Memory B cell (primary cell): ENCODE measurements at places on chromosomes 16 and 17.

DNA sequence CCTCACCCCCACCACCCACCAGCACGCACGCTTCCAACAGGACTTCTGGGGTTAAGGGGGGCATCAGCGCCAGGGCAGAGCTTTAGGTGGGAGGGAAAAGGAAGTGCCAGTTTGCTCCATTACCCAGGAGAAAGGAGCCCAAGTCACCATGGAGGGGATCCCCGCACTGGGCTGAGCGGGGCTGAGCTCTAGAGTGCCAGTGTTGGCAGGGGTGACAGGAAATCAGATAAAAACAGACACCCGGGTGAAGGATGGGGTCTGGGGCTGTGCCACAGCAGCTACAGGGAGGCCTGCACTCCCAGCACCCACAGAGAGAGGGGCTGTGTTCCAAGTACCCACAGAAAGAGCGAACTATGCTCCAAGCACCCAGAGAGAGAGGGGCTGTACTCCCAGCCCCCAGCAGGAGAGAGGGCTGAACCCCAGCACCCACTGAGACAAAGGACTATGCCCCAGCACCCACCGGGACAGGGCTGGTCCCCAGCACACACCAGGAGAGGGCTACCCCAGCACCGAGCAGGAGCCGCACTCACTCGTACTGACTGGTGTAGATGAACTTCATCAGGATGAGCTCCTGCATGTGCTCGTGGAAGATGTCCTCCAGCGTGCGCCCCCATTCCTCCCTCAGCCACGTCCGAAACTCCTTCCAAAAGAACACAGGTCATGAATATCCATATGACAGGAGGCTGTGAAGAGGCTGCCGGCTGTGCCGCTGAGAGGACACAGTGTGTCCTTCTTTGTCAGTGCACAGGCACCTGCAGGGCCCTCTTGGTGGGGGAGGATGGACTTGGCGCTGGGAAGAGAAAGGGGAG, 18.6 kb upstream of the C16orf95 start:
- no peak for DNase-seq

GRCh38 chr16:19882646-19883045, 2.0 kb downstream of the GPRC5B start:
- no peak for DNase-seq

DNA sequence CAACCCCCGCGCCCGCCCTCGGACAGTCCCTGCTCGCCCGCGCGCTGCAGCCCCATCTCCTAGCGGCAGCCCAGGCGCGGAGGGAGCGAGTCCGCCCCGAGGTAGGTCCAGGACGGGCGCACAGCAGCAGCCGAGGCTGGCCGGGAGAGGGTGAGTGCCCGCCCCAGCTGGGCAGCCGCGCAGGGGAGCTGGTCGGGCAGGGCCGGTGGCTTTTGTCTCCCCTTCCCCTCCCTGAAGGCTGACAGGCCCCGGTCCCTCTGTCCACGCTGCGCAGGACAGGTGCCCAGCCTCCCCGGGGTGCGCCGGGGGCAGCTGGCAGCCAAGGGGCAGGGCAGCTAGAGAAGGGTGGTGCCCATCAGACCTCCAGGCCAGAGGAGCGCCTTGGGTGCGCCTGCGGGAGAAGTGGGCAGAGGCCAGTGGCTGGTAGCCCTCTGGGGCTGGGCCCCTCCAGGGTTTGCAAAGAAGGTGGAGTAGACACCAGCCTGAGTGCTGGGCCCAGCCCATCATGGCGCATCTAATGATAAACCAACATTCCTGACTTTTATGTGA, 278 bp downstream of the ITGB4 start:
- DNase-seq: no peak

DNA sequence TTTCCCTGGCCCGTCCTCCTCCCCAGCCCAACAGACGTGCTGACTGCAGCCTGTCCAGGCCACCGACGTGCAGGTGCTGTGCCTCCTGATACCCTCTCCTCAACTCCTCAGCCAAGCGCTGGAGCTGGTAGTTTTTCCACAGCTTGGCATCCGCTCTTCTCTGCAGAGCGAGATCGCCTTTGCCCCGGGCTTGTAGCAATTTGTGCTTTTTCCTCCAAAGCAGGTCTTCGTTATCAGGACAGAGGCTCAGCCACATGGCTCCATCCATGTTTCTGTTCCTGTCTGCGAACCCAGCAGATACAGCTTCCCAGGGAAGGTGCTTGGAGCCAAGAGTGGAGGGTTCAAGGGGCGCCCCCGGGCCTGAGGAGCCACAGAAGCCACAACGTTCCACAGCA, 10.9 kb downstream of the CEP295NL start:
- DNase-seq: no peak

- DNase-seq: no peak
Observed at GRCh38 chr16:15749371-15749770, 99.3 kb downstream of the NDE1 start.

DNA sequence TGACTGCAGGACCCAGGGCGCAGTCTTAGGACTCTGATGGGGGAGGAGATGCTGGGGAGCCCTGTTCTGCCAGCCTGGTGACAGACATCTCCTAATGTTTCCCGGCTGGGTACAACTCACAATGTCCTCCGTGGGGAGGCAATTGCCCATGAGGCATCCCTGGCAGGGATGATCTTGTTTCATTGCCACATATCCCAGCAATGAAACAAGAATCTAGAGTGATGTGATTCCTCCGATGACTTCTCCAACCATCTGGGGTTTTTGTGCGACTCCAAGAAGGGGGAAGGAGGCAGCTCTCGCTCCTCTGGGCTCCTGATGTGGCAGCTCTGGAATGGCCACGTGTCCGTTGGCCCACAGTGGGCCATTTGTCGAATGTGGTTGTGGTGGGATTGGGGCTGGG, 255.8 kb downstream of the SEC14L1 start:
- DNase-seq: no peak

- no peak for DNase-seq
Observed at GRCh38 chr17:80625627-80626026, 81.0 kb downstream of the RPTOR start.

DNA sequence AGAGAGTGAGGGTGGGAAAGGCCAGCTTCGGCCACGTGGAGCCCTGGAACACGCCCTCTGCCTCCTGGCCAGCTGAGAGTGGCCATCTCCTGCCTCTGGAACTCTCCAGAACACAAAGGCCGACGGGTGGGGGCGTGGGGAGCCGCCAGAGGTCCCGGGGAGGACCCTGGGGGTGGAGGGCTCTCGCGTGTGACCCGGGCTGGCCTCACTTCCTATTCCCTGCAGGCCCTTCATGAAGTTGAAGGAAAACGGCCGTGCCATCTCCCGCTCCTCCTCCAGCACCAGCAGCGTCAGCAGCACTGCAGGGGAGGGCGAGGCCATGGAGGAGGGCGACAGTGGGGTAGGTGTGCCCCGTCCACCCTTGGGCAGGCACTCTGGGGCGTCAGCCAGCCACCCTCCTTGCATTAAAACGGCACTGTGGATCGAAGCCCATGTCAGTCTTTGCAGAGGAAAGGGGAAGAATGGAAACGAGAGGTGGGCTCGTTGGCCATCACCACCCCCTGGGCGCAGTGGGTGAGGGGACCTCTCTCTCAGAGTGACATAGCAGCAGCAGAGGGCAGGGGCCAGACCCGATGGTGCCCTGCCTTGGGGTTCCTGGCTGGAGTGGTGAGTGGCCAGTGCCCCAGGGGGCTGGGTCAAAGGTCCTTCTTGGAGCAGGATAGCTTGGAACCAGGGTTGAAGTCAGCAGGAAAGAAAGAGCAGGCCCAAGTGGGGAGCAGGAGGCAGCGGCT, 37.1 kb downstream of the OR1D5 start:
- no peak for DNase-seq

GRCh38 chr16:85266857-85267256, 154.6 kb upstream of the CIBAR2 start:
- DNase-seq: no peak

DNA sequence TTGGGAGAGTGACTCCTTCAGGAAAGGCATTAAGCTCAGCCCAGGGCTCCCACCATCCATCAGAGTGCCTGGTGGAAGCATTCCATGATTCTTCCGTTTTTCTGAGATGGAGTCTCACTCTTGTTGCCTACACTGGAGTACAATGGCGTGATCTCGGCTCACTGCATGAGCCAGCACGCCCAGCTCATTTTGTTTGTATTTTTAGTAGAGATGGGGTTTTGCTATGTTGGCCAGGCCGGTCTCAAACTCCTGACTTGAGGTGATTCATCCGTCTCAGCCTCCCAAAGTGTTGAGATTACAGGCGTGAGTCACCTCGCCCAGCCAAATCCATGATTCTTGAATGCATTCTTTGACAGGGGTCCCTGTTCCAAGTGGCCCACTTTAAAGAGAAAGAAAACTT, 23.1 kb downstream of the MIS12 start:
- no peak for DNase-seq

GRCh38 chr16:84367750-84368307, 509 bp upstream of the ATP2C2 start:
- DNase-seq: no peak

DNA sequence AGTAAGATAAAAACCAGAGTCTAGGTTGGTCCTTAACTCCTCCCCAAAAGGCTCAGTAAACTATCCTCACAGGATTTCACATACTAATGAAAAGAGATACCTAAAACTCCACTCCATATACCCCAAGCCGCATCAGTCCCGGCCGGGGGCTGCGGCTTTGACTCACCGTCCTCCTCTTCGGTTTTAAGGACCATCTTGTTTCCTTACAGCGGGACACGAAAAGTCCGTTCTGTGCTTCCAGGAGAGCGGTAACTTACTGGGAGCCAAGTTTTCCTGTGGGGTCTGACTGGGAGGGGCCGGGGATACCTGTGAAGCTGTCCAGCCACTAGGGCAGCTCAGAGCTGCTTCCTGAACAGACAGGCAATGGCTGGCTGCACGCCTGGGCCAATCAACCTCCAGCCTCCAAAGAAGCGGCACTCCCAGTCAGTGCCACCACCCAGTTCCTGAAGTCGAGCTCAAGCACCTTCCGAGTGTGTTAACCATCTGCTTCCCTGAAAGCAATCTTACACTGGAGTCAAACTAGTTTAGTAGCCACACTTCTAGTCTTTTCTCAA, 45.5 kb downstream of the CYTH1 start:
- peak; percentile 54 for DNase-seq

DNA sequence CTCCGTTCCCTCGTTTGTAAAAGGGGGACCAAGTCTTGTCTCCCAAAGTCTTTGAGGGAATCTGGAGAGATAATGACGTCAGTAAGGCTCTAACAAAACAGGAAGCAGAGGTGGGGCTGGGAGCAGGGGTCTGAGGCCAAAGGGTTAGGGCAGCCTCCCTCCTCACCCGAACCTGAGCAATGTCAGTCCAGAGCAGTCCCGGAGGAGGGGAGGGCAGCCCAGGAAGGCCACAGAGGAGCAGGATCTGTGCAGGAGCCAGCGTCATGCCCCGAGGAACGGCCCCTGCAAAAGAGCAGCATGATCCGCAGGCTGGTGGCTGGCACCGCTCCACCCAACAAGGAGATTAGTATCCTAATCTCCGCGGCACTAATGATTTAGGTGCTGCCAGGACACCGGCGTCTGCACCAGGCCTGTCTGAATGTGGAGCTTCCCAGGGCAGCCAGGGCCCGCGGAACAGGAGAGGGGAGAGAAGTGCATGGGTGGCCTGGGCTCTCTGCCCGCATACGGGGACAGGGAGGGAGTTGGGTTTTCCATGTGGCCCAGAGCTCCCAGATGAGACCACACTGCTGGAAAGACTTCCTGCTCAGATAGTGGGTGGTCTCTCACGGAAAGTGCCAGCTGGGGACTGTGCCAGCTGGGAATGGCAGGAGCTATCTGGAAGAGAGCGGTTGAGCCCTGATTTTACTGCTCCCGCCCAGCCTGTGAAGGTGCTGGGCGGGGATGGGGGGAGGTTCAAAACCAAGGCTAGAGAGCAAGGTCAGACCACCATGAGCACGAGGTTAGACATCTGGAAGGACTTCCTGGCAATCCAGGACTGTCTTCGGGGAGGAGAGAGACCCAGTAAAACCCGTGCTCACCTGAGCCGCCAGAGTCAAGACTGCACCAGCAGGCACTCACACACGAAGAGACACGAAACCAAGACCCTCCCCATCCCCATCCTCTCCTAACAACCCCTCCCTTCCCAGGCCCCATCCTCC, 11.0 kb upstream of the KRT17 start:
- no peak for DNase-seq

DNA sequence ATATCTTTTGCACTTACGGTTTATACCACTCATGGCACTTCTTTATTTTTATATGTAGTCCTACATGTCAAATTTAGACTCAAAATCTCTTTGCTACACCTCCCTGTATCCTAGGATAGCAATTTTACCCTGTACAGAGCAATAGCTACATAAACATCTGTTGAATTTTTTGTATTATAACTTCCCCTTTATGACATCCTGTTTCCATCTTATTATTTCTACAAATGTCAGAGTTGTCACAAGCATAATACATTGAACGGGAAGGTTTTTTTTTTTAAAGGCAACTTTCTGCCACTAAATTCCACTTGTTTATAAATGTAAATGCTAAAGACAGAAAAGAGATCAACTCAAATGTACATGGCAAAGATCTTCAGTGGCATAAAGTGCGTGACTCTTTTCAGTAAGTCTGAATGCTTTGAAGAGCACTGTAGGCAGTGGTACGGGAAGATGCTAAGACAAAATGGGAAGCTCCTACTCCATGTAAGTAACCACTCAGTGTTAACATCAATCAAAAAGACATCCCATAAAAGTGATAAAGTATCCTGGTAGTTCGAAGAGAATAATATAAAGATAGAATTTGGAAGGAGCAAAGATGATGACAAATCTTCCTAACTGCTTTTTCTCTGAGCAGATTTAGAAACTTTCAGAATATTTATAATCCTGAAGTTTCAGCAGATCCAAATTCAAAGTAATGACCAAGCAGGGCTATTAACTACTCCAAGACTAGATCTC, 26.8 kb downstream of the GNA13 start:
- DNase-seq: no peak

- no peak for DNase-seq
Observed at GRCh38 chr17:58529275-58529674, 14.8 kb upstream of the MTMR4 start.

DNA sequence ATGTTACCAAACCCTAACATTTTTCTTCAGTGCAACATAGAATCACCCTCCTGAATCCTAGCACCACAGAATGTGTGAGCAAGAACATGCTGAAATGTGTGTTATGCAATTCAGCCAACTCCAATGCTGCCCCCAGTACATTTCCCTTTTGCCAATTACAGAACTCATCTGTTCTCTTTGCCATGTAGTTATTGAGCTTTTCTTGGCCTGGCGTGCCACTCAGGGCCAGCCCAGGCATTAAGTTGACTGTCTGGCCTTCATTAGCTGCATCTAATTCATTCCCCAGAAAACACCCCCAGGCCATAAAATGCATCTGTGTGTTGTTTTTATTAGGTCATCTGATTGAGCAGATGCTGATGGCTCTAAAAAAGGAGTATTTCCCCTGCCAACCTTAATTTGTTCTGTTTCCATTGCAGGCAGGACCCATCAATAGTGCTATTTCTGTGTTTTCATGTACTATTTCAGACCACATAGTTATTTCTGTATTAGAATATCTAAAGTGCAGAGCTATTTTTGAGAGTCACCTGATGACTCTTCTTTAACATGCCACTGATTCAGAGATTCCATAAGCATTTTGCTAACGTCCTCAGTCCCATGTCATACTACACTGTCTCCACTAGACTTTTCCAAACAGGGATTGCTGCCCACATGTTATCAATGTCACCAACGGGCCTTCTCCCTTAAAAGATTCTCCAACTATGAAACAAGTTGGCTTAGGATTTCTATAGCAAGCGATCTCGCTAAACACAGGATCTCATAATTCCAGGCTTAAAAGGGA, 969.7 kb downstream of the CDH11 start:
- DNase-seq: no peak
